ENCODE measurements at places on chromosomes 11 and 22.

DNA sequence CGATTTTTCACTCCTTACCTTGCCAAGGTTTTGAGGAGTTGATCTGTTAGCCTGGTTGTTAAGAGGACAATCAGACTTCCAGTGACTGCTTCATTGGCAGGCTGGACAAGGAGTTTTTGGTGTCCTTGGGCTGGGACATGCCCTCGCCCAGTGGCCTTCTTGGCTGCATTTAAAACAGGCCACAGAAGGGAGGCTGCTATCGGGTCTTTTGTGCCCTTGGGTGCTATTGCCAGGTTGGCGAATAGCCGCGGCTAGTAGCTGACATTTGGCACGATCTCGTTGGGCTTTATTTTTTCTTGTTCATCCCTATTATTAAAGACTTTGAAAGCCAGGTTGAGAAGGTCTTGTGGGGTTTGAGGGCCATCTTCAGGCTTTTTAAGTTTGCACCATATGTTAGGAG lies 99.4 kb downstream of the ELP4 start:
- no peak for DNase-seq

DNA sequence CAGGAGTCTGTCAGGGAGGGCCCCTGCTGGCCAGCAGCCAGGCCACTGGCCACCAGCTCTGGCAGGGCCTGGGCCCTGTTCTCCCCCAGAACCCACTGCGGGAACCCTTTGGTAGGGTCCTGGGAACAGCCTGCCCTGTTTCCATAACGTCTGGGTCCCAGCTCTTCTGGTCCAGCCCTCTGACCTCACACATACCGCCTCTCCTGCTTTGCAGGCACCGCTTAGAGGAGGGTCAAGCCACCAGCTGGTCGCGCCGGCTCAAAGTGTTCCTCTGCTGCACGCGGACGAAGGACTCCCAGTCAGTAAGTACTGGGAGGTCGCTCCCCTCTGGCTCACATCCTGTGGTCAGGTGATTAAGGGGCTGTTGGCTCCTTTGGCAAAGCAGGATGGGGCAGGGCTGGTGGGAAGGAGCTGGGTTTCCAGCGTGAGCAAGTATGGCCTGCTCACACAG lies 26.6 kb upstream of the MYRF start:
- no peak for DNase-seq

GRCh38 chr11:119223856-119224255 lies 17.7 kb downstream of the CBL start:
- DNase-seq = no peak

DNA sequence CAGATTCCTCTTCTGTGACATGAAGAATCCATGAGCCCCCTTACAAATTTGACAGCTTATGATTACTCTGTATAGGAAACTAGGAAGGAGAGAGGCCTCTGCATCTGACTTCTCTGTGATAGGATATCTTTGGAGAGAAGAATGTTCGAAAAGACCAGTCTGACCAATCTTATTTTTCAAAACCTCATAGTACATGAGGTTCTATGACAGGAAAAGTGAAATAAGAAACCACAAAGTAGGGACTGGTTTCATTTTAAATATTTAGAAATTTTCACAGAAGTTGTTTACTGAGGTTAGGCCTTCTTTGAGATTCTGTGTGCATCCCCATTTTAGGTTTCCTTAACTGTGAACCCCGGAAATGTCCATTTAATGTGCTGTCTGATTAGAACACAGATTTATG lies 2.1 kb upstream of the OR4X1 start:
- DNase-seq = no peak

DNA sequence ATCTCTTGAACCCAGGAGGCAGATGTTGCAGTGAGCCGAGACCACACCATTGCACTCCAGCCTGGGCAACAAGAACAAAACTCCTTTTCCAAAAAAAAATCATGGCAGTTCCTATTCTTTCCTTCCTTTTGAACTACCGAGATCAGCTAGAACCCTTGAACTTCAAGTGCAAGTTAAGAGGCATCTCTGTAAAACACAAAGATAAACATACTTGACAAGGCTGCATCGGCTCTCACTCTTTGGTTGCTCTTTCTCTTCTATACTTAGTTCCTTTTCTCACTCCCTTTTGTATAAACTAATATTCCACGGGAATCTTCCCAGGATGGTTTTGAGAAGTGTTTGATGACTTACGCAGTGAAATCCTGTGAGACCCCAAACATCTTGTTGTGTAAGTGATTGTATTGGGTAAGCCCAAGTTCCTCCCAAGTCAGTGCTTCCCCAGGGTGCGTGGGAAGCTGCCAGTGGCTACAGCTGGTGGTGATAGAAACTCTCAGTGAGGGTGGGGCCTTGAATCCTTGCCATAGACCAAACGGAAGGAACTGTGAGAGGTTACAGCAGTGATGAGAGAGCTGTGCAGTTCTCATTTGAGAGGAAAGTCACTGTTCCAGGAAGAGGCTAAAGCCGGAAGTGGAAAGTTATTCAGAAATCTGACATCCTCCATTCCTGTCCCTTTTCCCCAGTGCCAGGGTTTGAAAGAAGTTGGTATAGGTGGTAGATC lies 24.1 kb upstream of the CDC42EP2 start:
- no peak for DNase-seq

DNA sequence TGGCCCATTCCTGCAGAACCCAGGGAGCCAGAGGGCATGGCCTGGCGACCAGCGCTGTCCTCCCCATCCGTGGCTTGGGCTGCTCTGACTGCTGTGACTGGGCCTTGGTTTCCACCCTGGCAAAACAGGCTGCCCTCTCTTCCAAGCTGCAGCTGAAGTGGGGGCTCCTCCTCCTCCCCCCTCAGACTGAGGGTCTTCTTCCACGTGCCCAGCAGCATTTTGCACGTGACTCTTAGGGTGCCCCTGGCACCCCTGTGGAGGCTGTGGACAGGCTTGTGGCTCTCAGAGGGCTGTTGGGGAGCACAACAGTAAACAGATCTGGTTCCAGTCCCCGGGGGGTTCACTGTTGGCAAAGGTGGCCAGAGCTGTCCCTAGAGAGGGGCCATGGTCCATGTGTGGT lies 51.4 kb downstream of the PISD start:
- DNase-seq = no peak

Measured in stimulated activated CD4-positive, alpha-beta T cell treated with anti-CD3 and anti-CD28 coated beads, Interleukin-2, amount 100 ng/mL, for 24 hours (primary cell).